CD4-positive, alpha-beta memory T cell (primary cell): ENCODE measurements at places on chromosomes 6 and 20. TPM values are rescaled to one million over a fixed set of nuclear protein-coding genes. Genes with fewer than 3 reads are reported as not detected.

DNA sequence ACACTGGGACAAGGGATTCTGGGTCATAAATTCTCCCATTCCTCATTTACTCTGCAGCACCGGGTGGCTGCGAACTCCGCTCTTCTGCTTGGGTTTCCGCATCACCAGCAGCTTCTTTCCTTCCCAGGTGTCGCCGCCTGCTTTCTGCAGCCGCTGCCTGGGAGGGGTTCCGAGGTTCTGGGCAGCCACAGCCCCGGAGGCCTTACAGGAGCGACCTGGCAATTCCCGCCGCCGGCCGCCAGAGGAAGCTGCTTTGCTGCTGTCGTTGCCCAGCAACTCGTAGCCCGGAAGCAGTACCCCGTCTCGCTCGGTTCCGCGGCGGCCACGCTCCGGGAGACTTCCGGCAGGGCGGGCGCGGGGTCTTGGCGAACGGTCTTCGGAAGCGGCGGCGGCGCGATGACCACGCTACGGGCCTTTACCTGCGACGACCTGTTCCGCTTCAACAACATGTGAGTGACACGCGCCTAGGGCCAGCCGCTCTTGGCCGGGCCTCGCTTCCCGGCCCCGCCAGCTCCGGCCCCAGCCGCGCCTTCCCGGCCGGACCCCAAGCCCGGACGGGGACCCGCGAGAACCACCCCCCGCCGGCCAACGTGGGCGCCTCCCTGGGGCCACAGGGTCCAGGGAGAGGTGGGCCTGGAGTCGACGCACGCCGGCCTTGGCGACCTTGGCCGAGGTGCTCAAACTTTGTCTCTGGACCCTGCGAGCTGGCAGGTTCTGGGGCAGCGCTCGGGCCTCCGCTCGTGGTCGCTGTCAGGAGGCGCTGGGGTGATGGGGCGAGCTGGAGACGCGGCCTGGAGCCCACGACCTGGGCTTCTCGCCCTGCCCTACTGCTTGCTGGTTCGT lies at the start of gene NAA20:
Gene NAA20 (plus strand): TSS at position 362 of the 843 bp plus-strand sequence. CDS start 35 bp downstream, at position 397.
- peaks cover 54% of the 10 kb centered on the region for H3K4me1 ChIP-seq
- H3K4me3 ChIP-seq: peak within 1 kb of the TSS; percentile 61
- no peaks in the 10 kb centered on the region for H3K27me3 ChIP-seq
- DNase-seq: peak; percentile 88
- H3K27ac ChIP-seq: peak within 1 kb of the TSS; percentile 85

- no peaks in the 10 kb centered on the region for H3K36me3 ChIP-seq
- no peak for DNase-seq
- H3K27me3 ChIP-seq: no peaks in the 10 kb centered on the region
- H3K27ac ChIP-seq: no peak overlapping the region
Measured at GRCh38 chr6:141728330-141728729, 404.4 kb upstream of the GJE1 start.

DNA sequence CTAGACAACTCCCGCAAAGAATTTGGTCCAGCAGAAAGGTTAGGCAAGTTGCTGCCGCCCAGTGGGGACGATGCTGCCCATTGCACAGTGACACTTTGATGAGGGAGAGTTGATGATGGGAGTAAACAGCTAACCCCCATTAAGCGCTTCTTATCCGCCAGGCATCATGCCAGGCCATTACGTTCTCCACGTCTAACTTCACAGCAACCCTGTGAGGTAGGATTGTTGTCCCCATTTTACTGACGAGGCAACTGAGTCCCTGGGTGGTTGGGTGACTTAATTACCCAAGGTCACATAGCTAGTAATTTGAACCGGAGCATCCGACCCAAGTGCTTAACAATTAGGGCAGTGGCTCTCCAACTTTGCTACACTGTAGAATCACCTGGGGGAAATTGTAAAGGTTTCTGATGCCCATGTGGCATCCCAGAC lies 738 bp downstream of the RALGAPB start:
- H3K4me3 ChIP-seq: peak overlapping the region; percentile 75
- no peaks in the 10 kb centered on the region for H3K27me3 ChIP-seq
- H3K4me1 ChIP-seq: peaks cover 51% of the 10 kb centered on the region

DNA sequence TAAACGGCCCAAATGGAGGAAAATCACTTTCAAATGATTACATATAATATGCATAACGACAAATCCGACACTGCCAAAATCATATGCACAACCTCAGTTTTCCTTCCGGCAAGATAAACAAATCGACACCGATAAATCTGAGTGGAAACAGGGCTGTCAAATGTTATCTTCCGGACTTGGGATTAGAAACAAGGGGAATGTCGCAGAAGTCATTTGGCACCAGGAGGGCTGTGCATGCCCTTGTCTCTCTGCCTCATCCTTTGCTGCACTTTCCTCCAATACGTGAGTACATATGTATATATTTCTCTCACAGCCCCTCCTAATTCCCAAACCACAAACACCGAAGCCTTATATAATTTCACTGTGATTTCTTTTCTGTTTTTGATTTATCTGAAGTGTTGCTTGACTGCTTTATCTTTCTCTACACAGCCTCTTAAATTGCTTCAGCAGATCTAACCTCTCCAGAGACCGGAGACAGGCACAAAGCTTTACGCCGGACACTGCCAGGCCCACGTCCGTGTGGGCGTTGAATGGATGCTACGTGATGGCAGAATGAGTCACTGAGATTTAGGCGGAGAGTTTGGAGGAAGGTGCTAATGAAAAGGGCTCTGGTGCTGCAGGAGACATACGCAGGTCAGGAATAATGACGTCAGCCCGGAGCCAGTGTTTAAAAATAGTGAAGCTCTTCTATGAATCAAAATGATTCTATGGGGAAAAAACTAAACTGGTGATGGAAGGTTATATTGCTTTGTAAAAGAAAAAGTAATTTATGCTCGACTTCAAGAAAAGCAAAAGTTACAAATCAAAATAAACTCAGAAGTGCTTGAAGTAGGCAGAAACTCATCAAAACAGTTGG lies 21.0 kb upstream of the PRELID3B start:
- H3K27me3 ChIP-seq: no peaks in the 10 kb centered on the region
- no peak for DNase-seq
- no peaks in the 10 kb centered on the region for H3K36me3 ChIP-seq
- H3K27ac ChIP-seq: no peak overlapping the region

GRCh38 chr6:151285122-151285521 lies 45.4 kb downstream of the AKAP12 start:
- no peak for DNase-seq
- H3K4me3 ChIP-seq: no peak overlapping the region
- H3K27ac ChIP-seq: no peak overlapping the region

Gene MUCL3
- not detected for polyA plus RNA-seq

Gene OR2H2
- not detected for polyA plus RNA-seq

Gene SLC17A3
- 0.75 TPM for polyA plus RNA-seq

Gene STMND1
- polyA plus RNA-seq: not detected
